NCI-H446 treated with DMSO at 0.1 percent for 48 hours (cell line): ENCODE measurements at places on chromosomes 7 and 10.

- DNase-seq, result no peak
These were observed 12.8 kb downstream of the CACNA2D1 start for GRCh38 chr7:82430500-82431465.

- no peak for DNase-seq
These were observed 4.6 kb downstream of the LANCL2 start for GRCh38 chr7:55369427-55370400.

DNA sequence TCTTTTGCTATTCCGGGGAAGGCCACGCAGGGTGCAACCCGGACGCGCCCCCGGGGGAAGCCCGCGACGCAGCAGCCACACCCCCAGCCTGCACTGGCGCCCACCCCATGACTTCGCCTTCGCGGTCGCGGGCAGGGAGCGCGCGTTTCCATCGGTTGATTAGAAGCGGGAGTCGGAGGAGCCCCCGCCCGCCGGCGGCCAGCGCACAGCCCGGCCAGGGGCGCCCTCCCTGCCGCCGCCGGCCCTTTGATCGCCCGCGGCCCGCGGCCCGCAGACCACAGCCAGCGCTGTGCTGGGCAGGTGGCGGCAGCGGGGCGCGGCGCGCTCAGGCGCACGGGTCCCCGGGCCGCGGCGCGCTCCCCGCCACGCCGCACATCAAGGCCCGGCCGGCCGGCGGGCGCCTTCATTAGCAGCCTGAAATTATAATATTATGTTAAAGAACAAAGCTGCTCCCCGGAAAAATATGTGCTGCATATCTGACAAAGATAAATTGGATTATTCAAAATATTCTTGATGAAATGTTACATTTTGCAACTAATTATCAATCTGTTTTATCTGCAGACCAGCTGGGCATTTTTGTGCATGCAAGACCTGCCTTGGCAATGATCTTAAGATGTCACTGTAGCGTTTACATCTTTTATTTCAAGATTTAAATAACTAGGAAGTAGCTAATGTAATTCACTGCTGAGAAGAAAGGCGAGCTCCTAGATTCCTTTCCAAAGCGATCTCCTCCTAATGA lies 160.7 kb upstream of the MKI67 start:
- no peak for DNase-seq

- DNase-seq, result no peak
These were observed 7.4 kb upstream of the TBRG4 start for GRCh38 chr7:45118889-45119331.

- no peak for DNase-seq
These were observed 975.8 kb upstream of the LRRTM3 start for GRCh38 chr10:65950075-65950474.

GRCh38 chr7:117085769-117086463 lies 132.6 kb downstream of the ST7 start:
- DNase-seq, result no peak
